CD4-positive, alpha-beta T cell treated with Interleukin-6 for 4 hours (primary cell): ENCODE measurements at places on chromosomes 16 and 17.

DNA sequence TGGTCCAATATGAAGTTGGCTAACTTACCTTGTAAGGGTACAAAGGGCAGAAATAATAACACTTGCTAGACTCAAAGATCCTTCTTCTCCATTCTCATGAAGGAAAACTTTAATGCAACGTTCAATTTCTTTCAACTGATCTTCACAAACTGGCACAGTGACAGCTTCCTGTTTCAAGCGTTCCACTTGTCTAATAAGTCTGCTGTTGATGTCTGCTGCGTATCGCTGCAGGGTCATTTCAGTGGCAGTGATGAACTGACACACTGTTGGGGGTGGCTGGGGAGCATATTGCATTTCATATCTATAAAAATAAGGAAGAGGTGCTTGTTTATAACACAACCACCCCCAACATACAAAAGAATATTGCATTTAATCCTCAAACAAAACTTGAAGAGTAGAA, 33.5 kb upstream of the ARL6IP1 start:
- no peak for DNase-seq

DNA sequence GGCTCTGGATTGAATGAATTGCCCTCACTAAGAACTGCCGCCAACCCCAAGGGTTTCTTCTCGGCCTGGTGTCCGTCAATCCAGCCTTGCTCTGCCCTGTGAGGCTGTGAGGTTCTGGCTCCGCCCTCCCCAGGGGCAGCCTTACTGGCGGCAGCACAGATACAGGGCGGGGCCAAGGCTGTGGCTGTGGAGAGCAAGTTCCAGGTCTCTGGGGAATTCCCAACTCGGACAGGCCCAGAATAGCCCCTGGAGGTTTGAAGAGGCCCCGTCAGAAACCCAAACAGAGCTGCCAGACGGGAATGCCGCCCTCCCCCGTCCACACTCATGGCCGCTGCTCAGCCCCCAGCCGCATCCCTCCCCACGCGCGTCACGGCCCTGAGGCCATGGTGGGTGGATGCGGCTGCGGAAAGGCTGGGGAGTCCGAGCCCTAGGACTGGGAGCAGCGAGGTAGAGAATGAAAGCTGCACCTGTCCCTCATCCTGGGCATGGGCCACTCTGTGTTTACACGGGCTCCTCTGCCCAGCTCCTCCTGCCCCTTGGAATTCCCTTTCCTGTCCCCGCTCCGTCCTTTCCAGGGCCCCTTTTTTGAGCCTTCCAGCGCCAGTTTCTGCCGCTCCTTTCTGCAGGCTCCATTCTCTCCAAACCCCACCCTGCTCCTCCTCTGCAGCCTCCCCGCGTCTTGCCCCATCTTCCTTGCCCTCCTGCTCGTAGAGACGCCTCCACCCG, 660 bp upstream of the PRRT2 start:
- peak; percentile 76 for DNase-seq

DNA sequence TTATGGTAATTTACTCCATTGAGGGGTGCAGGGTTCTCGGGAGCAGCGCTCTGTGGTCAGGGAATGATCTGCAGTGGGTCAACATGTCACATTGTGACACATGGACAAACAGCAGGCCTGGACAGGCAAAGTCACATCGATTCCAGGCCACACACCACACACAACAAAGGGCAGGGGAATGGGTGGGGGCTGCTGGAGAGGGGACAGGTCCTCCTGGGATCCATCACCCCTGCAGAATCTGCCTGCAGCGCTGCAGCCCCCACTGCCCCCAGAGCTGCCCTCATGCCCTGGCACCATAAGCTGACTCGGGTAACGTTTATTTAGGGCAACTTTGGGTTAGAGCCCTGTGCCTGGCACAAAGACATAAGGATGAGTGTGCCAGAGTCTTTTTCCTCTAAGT, 9.1 kb downstream of the PEMT start:
- no peak for DNase-seq

- DNase-seq: no peak
Observed at GRCh38 chr16:5019775-5020174, 14.0 kb downstream of the NAGPA start.

GRCh38 chr17:444879-445454, 92.4 kb upstream of the RPH3AL start:
- no peak for DNase-seq

GRCh38 chr17:54177606-54178308, 355.0 kb downstream of the KIF2B start:
- DNase-seq: no peak

GRCh38 chr16:85395207-85395912, 217.8 kb upstream of the GSE1 start:
- DNase-seq: no peak

- DNase-seq: peak; percentile 50
Observed at GRCh38 chr16:30609002-30609925, 925 bp downstream of the ZNF689 start.

GRCh38 chr17:12549499-12550041, 116.1 kb upstream of the MYOCD start:
- DNase-seq: no peak

DNA sequence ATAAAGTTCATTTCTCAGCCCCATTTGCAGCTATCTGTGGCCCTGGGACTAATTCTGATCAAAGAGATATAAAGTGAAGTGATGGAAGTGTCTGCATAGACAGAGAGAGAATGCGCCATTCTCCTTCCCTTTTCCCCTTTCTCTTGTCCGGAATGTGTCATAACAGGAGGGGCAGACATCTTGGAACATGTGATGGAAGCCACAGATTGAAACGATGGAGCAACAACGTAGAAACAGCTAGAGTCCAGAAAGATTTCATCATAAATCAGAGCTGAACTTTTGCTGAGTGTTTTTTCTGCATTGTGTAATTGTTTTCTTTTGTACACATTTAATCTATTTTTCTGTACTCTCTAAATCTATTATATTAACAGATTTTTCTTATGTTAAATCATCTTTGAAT, 11.3 kb downstream of the ASGR1 start:
- no peak for DNase-seq

GRCh38 chr16:10616756-10617640, 36.6 kb upstream of the EMP2 start:
- no peak for DNase-seq

GRCh38 chr17:59299400-59300092, 31.9 kb upstream of the YPEL2 start:
- DNase-seq: no peak

DNA sequence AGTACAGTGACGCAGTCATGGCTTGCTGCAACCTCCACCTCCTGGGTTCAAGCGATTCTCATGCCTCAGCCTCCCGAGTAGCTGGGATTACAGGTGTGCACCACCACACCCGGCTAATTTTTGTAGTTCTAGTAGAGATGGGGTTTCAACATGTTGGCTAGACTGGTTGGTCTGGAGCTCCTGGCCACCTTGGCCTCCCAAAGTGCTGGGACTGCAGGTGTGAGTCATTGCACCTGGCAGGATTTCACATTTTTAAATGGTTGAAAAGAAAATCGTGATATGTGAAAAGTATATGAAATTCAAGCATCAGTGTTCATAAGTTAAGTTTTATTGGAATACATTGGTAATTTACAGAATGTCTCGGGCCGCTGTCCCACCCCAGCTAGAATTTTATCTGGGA, 2.6 kb downstream of the RMI2 start:
- no peak for DNase-seq

GRCh38 chr16:29789775-29790182, 772 bp upstream of the KIF22 start:
- no peak for DNase-seq

DNA sequence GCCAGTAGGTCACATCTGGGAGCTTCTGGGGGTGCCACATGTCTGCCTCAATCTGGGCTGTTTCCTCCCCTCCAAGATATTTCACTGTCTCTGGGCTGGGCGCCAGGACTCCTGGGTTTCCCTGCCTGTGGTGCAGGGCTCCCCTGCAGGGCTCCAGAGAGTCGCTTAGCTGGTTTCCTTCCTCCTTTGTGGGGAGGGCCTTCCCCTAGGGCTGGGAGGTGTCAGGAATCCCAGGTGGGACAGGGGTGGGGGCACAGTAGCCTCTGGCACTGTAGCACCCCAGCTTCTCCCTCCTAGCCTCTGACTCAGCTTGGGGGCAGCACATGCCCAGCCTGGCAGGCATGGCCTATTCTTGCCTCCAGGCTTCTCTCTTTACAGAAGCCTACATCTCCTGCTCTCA, 2.6 kb downstream of the RARA start:
- DNase-seq: peak; percentile 28

GRCh38 chr16:89918453-89919347, at the start of gene MC1R:
Gene MC1R, plus strand, starts transcription at chr16:89918862. Its CDS starts 397 bp downstream, at chr16:89919259.
- peak; percentile 29 for DNase-seq

DNA sequence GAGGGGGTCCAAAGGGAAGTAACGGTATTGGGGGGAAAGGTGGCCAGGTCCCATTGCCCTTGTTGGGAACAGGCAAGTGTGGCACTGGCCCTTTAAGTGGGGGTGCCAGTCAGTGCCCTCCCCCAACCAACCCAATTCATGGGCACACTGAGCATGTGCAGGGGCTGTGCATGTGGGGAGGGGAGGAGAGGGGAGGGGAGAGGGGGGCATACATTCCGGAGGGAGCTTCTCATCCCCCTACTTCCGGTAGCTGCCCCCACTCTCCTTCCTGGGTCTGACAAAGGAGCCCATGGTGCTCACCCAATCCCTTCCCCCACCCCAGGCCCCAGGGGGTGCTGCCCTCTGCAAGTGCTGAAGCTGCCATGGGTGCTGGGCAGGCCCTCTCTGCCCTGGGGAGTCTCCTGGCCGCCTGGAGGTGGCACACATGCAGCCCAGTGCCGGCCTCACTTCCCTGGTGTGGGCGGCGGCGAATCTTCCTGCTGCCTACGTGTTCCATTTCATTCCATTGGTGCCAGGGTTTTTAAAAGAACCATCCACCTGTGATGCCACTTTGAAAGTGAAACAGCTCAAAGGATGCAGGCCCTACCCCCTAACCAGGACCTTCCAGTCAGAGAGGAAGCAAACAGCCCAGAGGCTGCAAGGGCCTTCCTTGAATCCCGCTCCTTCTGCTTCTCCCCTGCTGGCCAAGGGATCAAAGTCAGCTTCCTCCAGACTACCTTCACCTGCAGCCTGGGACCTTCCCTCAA, 11.0 kb downstream of the HEXIM2 start:
- peak; percentile 80 for DNase-seq

DNA sequence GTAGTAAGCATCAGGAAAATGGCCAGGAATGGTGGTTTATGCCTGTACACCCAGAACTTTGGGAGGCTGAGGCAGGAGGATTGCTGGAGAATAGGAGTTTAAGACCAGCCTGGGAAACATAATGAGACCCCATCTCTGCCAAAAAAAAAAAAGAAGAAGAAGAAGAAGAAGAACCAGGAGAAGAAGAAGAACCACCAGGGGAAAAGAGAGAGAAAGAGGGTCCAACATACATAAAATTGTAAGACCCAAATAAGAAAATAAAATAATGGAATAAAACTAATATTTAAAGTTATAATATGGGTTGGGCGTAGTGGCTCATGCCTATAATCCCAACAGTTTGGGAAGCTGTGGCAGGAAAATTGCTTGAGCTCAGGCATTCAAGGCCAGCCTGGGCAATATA, 408.4 kb downstream of the ZFHX3 start:
- DNase-seq: no peak

DNA sequence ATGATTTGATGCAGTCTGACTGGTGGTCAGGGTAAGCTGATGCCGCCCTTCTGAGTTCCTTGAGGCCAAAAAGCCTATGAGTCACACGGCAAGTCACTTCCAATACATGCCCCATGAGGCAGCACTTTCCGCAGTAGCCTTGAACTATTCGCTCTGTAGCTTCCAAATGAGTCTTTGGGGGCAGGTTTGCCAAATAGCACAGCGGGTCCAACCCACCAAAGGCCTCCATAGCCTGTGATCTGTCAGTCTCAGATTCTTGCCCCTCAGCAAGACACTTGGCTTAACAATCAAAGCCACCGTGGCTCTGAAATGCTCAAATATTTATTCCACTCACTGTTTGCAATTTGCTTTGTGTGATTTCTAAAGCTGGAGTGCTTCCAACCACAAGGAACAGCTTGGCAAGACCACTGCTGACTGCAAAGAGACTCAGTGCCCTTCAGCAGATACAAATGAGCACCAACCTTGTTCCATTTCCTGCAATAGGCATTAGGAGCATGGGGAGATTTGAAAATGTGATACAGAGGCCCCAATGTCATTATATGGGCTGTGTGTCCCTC, 45.4 kb downstream of the CLEC19A start:
- no peak for DNase-seq

GRCh38 chr17:41178843-41179616, 1.0 kb upstream of the KRTAP4-2 start:
- DNase-seq: no peak

DNA sequence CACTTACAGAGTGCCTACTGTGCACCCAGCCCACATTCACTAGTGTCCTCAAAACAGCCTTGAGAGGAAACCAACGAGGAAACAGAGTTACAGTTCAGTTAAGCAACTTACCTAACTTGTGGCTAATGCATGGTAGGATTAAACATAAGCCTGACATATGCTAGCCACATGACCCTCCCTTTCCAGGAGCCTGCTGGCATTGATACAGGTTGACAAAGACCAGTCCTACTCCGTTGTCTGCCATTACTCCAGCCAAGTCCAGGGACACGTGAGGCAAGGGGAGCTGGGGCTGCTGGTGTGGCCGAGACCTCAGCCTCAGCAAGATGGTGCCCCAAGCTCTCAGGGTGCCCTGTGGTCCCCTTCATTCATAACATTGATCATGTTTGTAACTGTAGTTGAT, 37.9 kb downstream of the SNX20 start:
- DNase-seq: no peak

- DNase-seq: peak; percentile 90
Observed at GRCh38 chr16:84726079-84726668, 26.4 kb downstream of the USP10 start.

DNA sequence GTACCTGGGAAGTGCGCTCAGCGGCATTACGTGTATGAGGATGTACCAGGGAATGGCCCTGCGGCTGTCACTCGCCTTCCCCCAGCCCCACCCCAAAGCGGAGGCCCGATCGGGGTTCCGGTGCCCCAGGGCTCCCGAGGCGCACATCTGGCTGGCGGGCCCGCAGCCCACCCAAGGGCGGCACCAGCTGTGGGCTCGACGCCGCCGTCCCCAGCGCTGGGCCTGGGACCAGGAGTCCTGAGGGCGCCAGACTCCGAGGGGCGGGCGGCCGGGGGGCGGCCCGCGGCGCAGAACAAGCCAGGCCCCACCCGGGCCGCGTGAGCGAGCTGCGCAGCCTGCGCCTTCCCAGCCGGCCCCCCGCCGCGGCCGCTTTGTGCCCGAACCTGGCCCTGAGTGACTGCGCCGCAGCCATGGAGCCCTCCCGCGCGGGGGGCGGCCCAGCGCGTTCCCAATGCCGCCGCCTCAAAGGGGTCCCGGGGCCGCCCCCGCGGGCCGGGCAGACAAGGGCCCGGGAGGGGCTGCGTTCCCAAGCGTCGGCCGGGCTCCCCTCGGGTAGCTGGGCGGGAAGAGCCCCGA, 17.4 kb downstream of the ZNF423 start:
- no peak for DNase-seq

GRCh38 chr16:80806927-80807340, 2.5 kb upstream of the CDYL2 start:
- DNase-seq: peak; percentile 67

GRCh38 chr17:50469671-50470305, 1.1 kb upstream of the CHAD start:
- no peak for DNase-seq

DNA sequence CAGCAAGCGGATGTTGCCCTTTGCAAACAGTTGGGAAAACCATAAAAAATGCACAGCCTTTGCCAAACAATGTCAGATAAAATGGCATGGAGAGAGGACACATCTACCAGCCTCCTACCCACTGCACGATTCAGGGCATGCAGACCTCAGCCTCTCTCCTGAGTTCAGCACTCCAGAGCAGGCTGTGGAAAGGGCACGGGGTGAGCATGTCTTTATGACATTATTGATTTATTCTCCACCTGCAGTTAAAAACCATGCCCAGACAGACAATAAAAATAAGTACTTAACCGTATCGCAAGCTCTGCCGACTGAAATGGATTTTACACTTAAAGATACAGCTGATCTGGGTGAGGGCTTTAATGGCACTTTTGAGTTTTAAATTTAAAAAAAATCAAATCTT, 127.1 kb downstream of the MAF start:
- DNase-seq: no peak
